ENCODE measurements at places on chromosomes 5 and 9.

- DNase-seq = no peak
Measured at GRCh38 chr9:71737455-71737854, 30.9 kb downstream of the CEMIP2 start.

- DNase-seq = no peak
Measured at GRCh38 chr5:90037646-90038045, 371.9 kb downstream of the CETN3 start.

DNA sequence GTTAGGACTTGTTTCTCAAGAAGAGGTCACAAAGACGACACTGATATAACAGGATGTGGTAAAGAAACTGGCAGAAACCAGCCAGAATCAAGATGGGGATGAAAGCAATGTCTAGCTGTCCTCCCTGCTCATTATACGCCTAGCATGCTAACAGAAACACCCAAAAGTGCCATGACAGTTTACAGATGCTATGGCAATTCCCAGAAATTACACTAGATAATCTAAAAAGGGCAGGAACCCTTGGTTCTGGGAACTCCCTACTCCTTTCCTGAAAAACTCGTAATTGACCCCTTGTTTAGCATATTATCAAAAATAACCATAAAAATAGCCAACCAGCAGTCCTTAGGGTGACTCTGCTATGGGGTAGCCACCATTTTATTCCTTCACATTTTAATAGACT, 10.9 kb upstream of the MRPS30 start:
- DNase-seq = no peak

DNA sequence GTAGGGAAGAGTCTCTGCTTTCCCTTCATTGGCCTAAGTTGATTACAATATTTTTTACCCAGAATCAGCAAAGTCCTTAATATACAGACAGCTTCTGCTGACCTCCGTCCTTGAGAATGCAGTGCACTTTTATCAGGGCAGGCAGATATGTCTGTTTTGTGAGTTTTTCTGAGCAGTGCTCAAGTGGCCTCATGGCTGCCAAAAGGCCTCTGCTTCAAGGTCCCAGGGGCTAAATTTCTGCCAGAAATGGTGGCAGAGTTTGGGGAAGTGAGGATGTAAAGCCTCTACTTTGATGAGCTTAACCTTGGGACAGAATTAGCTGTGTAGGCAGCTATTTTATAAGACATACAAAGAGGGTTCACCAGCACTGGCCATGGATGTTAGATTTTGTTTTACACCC, 275.8 kb downstream of the ADAMTSL1 start:
- no peak for DNase-seq

- no peak for DNase-seq
Measured at GRCh38 chr5:86999951-87000350, 267.7 kb upstream of the RASA1 start.

DNA sequence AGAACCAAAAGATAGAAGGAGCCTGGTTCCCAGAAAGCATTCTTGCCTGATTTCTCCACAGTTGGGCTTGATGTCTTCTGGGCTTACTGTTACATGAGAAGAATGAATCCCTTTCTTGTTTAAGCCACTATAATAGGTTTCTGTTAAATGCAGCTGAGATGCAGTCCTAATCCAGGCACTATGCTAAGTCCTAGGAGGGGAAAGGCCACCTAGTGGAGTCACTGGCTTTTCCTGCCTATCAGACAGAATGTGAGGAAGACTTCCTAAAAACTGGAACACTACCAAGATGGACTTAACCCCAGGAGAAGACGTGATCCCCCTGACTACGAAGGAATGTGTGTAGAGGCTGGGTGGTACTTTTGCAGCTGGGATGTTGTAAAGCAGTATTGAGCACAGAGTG, 34.3 kb upstream of the FSD1L start:
- peak; percentile 18 for DNase-seq

GRCh38 chr5:150131978-150132694, 23.5 kb downstream of the PDGFRB start:
- DNase-seq = no peak

DNA sequence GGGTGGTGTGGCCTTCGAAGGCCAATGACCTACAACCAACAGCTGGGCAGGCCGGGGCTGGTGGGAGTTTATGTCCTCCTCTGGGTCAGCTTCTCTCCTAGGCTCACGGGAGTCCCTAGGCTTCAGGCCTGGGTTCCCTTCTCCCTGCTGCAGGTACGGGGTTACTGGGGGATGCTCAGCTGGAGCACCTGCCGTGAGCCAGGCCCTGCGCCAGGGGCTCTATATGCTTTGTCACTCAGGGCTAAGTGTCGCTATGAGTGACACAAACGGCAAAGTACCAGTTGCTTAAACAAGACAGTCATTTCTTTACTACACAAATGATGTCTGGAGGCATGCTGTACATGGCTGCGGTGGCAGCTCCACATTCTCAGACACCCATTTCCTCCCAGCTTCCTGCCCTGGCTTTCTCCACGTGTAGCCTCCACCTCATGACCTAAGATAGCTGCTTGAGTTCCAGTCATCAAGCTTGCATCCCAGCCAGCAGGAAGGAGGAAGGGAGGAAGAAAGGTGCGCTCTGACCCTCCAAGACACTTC, 22.5 kb upstream of the NINJ1 start:
- DNase-seq = no peak

GRCh38 chr9:36151316-36152210, 15.0 kb downstream of the GLIPR2 start:
- peak; percentile 89 for DNase-seq

- DNase-seq = no peak
Measured at GRCh38 chr5:83177803-83178202, 100.5 kb downstream of the XRCC4 start.

GRCh38 chr9:125540497-125540896, 166.5 kb downstream of the MAPKAP1 start:
- DNase-seq = no peak

DNA sequence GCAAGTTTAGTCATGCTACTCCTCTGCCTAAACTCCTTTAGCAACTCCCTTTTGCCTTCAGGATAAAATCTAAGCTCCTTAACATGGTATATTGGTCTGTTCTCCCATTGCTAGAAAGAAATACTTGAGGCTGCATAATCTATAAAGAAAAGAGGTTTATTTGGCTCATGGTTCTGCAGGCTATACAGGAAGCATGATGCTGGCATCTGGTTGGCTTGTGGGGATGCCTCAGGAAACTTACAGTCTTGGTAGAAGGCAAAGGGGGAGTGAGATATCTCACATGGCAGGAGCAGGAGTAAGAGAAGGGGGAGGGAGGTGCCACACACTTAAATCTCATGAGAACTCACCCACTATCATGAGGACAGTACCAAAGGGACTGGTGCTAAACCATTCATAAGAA, 145.0 kb downstream of the GDNF start:
- no peak for DNase-seq

DNA sequence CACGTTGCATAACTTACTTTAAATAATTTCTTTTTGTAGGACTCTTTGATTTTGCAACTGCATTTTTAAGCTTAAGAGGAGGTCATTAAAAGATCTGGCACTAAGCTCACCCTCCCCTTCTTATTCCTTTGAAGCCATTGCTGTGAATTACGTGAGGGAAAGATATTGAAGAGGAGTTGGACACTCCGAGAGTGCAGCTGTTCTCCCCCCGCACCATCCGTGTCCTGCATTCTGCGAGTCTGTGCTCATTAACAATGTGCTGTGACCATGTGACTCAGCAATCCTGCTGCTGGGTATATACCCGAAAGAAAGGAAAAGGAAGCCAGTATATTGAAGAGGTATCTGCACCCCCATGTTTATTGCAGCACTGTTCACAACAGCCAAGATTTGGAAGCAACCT, 40.0 kb downstream of the NXNL2 start:
- DNase-seq = no peak

GRCh38 chr9:127263664-127264063, 910 bp upstream of the GARNL3 start:
- DNase-seq = no peak

GRCh38 chr9:107999011-107999410, 509.4 kb upstream of the KLF4 start:
- DNase-seq = no peak

DNA sequence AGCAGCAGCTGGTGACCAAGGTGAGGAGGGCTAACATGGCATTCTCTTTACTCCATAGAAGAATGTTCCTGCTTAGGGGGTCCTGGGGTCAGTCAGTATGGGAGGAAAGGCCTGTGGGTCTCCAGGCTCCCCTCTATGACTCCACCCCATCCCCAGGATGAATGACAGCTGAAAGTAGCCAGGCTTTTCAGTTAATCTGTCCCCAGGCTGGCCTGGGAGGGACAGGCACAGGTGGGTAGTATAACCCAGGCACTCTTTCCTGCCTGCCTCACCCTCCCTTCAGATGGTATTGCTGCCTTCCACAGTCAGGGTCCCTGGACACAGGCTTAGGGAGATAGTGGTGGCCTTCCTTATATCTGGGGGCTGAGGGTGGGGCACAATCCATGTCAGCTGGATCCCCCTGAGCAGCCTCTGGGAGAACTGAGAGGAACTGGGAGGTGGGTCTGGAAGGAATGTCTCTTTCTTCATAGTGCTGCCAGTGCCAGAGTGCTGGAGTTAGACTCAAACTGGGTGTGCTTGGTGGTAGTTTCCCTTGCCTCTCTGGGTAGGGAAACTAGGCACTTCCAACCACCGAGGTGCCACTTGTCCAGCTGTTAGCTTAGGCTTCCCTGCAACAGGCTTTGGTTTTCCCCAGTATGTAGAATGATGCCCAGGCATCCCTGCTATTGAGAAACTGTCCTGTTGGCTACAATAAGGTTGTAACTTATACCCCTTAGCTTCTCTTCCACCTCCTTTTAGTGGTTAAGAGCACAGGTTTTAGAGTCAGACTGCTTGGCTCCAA, 27.8 kb downstream of the LARP1 start:
- no peak for DNase-seq

- DNase-seq = no peak
Measured at GRCh38 chr5:59257488-59258400, 635.8 kb downstream of the PDE4D start.

DNA sequence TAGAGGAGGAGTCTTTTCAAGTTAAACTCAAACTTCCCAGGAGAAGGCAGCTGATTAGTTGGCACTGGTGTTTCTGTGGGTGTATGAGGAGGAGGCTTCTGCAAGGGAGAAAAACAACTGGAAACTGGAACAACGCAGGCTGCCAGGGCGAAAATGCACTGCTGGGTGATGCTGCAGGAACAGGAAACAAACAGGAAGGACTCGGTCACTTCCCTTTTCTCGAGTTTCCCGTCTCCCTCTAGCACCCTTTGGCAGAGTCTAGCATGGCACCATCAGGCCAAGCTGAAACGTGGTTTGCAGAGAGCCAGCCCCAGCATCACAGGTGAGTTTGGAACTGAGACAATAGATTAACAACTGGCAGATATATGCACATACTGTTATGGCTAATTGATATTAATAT, 77.5 kb upstream of the CAST start:
- peak; percentile 39 for DNase-seq

DNA sequence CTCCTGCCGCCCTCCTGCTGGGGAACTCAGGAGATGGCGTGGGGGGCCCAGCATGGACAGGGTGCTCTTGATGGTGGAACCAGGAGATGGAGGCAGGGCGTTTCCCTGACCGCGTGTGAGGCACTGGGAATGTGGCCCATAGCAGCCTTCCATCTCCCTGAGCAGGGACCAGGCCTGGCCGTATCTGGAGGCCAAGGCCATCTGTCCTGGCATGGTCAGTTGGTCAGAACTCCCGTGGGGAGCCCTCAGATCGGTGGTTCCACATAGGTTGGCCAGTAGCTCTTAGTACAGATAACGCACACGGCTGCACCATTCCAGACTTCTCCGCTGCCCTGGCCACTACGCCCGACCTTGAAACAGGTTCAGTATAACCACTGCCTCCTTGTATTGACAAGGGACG, 77.6 kb downstream of the KCNT1 start:
- no peak for DNase-seq

DNA sequence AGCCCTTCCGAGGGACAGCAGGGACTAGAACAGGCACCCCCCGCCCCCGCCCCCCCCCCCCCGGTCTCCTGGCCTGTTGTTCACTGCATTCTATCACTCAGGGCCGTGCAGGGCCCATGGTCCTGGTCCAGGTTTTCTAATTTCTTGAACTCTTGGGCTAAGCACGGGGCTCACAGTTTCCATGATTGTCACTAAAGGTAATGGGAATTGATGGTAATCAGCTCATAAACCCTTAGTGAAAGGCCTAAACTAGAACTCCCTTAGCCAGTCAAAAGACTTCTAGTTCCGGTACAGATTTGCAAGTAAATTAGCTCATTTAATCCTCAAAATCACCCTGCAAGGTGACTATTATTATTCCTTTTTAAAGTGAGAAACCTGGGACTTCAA, 14.7 kb upstream of the PWWP2A start:
- DNase-seq = no peak

DNA sequence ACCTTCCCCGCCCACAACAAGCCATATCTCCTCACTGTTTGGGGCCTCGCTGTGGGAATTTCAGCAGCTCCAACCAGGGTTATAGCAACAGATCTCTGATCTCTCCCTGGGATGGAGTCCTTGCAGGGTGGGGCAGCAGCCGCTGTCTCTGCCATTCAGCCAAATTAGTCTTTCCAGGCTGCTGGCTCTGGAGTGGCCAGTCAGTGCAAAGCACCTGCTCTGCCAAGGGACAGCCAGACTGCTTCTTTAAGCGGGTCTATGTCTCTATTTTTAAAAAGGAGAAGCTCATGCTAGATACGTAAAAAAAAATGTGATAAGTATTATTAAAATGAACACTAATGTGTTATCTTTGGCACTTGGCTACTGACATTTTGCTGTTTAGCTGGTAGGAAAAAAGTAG, 380.2 kb downstream of the CDH10 start:
- DNase-seq = no peak

- DNase-seq = no peak
Measured at GRCh38 chr9:98288881-98289280, 33.4 kb upstream of the TBC1D2 start.

- DNase-seq = no peak
Measured at GRCh38 chr5:158966716-158967115, 133.0 kb downstream of the EBF1 start.

GRCh38 chr5:113495422-113495841, 7.2 kb upstream of the MCC start:
- no peak for DNase-seq

DNA sequence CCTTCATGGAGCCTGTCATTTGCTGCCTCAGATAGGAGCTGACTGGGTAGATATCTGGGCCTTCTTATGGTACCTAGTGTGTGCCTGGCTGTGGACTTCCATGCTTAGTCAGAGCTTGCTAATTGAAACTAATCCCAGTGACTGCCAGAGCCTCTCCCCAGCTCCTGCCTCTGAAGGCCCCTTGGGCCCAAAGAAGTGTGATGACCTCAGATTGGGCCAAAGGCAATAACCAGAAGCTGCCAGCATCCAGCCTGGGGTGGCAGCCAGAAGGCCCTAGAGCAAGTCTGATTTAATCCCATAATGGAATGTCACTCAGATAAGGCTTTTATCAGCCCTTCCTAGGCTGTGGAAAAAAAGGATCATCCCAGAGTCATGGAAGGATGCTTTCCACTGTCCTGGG, 17.1 kb upstream of the CDC23 start:
- no peak for DNase-seq

DNA sequence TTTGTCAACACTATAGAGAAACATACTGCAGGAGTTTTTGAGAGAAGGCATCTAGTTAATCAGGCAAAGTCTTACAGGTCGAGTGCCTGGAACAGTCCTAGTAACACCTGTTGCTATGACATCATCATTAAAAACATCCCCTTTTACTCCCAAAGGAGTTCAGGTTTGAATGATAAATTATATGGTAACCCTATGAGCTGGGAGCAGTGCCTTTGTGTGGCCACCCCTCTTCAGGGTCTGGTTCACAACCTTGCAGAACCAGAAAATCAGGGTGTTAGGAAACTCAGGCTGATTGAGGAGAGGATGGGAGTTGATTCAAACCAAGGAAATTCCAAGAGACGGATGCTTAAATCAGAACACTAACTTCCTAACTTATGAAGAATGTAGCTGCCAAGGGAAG, 179.1 kb upstream of the RASEF start:
- DNase-seq = no peak

- no peak for DNase-seq
Measured at GRCh38 chr5:21792748-21793147, 1060.4 kb downstream of the CDH12 start.

Data from suppressor macrophage treated with lipopolysaccharide for 4 hours (primary cell).